ENCODE measurements at places on chromosomes 5 and 9.

DNA sequence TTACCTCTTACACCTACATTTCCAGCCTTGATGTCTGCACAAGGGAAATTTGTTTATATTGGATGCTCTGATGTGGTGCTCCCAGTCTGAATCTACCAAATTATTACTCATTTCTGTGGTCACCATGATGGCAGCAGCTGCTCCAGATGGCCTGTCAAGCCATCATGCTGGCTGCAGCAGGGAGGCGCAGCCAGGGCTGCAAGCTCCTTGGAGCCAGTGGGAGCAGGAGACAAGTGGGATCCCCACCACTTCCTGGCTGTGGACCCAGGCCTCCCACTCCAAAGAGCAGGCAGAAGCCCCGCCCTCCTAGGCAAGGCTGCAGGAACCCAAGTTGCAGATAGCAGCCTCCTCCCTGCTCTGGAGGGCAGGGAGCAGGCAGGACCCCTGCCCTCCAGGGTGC lies 241.1 kb upstream of the ATP10B start:
- DNase-seq = peak; percentile 33
- H3K27me3 ChIP-seq = no peaks in the 10 kb centered on the region
- H3K36me3 ChIP-seq = no peaks in the 10 kb centered on the region
- no peaks in the 10 kb centered on the region for H3K4me1 ChIP-seq
- H3K27ac ChIP-seq = no peak overlapping the region

- H3K4me1 ChIP-seq = peaks cover 1% of the 10 kb centered on the region
- H3K27me3 ChIP-seq = no peaks in the 10 kb centered on the region
- no peak overlapping the region for H3K27ac ChIP-seq
- no peak overlapping the region for H3K4me3 ChIP-seq
Measured at GRCh38 chr5:123813937-123814624, 302.1 kb downstream of the CSNK1G3 start.

DNA sequence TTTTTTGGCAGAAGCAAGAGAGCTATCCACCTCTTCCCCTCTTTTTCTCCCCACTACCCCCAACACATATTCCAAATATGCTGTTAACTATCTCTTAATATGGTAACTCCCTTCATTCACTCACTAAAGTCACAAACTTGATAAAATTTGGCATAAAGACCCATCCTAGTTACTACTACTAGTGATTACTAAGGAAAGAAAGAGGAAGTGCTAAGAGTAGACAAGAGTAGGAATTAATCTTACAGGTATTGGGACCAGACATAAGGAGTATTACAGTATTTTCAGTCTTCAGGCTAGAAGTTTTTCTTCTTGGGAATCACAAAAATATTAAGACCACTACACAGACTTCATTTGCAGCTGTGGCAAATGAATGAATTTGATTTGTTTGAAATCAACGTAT lies 2.2 kb downstream of the ADAMTS6 start:
- peak overlapping the region; percentile 90 for H3K4me3 ChIP-seq
- H3K36me3 ChIP-seq = no peaks in the 10 kb centered on the region
- DNase-seq = no peak
- no peaks in the 10 kb centered on the region for H3K4me1 ChIP-seq
- H3K27me3 ChIP-seq = no peaks in the 10 kb centered on the region
- H3K27ac ChIP-seq = no peak overlapping the region

GRCh38 chr5:156004754-156005153 lies 322.2 kb upstream of the SGCD start:
- H3K27me3 ChIP-seq = no peaks in the 10 kb centered on the region
- peaks cover 2% of the 10 kb centered on the region for H3K4me1 ChIP-seq
- H3K4me3 ChIP-seq = no peak overlapping the region
- no peak overlapping the region for H3K27ac ChIP-seq
- no peaks in the 10 kb centered on the region for H3K36me3 ChIP-seq

DNA sequence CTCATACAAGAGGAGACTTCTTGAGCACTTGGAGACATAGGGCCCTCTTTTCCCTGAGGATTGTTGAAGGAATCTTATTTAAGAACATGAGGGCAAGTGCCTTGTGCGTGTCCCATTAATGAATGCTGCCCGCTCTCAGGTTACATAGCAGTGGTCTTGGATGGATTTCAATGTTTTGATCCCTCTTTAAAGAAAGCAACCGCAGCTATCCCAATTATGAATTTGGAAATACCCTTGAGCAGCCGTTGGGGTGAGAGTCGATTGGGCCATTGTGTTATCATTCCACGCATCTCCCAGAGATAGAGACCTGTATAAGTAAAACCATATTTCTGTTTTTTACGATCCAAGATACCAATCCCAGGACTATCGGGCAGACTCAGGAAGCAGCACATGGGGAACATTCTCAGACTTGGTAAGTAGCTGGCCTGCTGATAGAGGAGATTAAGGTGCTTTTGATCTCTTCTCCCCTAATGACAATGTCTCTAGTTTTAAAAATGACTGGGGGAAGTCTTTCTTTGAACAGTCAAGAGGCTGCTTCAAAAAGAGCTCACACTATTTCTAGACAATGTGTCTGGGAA lies 145.3 kb downstream of the MACROH2A1 start:
- no peaks in the 10 kb centered on the region for H3K4me1 ChIP-seq
- DNase-seq = no peak
- no peaks in the 10 kb centered on the region for H3K36me3 ChIP-seq
- H3K27me3 ChIP-seq = no peaks in the 10 kb centered on the region
- no peak overlapping the region for H3K27ac ChIP-seq
- H3K4me3 ChIP-seq = no peak overlapping the region

GRCh38 chr5:177547736-177548135 lies 6.6 kb downstream of the FAM193B start:
- H3K27me3 ChIP-seq = no peaks in the 10 kb centered on the region
- peaks cover 6% of the 10 kb centered on the region for H3K4me1 ChIP-seq
- H3K27ac ChIP-seq = no peak overlapping the region
- no peaks in the 10 kb centered on the region for H3K36me3 ChIP-seq
- no peak for DNase-seq

Data from aorta (tissue), 5 donors.